Hematopoietic multipotent progenitor cell (in vitro differentiated cells): ENCODE measurements at places on chromosomes 6 and 20.

DNA sequence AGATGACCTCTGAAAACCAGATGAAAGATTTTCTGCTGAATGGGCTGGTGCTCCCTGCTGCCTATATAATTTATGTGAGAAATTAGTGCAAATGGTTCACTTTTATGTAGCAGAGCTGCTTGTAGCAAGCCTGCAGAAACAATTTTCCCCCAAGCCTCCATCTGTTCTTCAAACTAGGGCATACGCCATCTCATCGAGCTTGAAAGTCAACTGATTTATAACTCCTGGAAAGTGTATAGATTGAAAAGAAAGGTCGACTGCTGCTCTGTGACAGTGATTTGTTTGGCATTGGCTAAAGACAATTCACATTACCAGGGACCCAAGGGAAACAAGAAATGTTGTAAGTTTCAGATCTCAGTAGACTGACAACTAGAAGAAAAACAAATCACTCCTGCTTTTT is 93.3 kb downstream of the PACRG start:
- DNase-seq = no peak

DNA sequence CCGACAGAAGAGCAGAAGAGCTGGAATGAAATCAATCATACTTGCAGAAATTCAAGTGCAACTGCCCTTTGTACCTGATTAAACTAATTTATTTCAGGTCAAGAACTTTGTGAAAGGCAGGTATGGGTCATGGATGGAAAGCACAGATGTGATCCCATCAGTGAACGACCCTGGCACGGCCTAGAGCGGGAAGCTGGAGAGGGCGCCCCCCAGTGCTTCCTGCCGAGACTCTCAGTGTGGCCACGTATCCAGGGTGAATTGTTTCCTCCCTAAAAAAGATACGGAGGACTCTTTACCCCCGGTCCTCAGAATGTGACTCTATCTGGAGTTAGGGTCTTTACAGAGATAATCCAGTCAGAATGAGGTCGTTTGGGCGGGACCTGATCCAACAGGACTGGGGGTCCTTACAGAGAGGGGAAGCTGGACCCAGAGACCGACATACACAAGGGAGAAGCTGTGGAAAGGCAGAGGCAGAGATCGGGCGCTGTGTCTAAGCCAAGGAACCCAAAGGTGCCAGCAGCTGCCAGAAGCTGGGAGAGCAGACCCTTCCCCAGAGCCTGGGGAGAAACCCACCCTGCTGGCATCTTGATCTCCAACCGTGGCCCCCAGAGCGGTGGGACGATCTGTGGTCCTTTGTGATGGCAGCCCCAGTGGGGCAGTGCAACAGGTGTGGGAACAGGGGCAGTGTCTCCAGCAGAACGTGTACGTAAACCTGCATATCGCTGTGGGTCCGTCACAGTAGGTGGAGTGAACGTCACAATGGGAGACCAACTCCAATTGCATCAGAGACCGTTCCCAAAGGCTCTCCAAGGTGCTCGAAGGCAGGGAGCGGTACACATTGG is 91.9 kb downstream of the TAF4 start:
- no peak for DNase-seq

GRCh38 chr6:108117427-108118358 is 43.2 kb upstream of the OSTM1 start:
- DNase-seq = peak; percentile 55

DNA sequence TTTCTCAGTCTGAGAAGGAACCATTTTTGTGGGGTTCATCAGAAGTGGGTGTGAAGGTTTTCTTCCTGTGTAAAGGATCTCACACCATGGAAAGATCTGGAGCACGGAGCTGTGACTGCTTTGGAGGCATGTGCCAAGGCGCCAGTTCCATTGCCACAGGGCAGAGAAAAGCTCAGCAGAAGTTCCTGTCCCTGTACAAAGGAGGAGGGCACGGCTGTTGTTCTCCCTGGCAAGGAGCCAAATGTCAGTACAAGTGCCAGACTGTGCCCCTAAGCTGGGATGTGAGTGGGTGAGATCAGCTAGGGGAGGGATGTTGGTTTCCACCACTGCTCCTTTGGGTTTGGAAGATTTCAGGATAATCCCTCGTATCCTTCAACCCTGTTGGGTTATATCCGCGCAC is 117.3 kb downstream of the CRYBG1 start:
- peak; percentile 68 for DNase-seq

DNA sequence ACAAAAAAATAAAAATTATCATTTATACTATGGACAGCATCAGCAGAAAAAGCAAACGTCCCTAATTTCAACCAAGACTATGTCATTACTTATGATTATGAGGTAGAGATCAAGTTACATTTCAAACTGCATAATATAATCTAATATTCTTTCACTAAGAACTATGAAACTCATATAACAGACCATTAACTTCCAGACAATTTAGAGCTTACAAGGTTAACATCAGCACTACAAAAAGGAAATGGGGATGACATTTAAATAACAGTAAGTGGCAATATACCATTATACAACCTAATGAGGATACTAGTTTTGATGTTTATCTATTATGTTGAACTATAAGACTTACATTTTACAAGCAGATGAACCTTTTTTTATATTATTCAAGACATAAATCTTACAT is 261.0 kb upstream of the THEMIS start:
- no peak for DNase-seq

- no peak for DNase-seq
Observed at GRCh38 chr20:64045346-64046011, 4.0 kb downstream of the SOX18 start.

GRCh38 chr6:100300221-100300736 is 164.4 kb downstream of the SIM1 start:
- no peak for DNase-seq

DNA sequence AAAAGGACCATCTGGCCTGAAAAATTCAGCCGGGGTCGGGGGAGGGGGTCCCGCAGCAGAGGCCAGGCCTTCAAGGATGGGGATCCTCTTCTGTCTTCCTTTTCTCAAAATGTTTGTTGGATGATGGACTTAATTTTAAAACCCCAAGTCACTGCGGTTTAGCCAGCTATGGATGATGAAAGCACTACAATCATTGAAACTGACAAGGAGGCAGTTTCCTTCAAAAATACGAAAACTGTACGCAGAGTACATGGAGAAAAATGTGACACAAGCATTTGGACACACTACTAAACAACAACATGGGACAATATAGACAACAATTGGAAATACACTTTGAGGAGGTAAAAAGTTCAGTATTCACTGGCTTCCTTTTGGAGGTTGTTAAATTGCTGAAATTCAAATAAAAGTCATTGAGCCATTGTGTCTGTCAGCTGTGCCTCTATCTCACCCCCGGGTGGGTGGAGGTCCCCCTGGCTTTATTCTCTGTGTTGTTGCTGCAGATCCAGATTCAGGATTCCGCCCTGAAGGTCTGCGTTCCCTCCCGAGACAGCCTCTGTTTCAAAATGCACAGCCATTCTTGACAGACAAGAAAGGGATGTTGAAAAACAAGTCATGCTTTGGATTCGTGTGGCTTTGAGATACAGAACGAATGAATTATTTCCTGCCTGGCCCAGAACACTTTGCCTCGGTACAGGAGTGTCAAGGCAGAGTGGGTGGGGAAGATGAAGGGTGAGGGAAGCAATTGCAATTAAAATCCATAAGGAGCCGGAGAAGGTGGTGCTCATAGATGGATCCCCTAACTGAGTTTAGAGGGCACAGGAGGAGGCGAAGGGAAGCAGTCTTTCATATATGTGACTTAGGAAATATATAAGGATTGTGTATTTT is 118.2 kb downstream of the TTLL2 start:
- DNase-seq = no peak

DNA sequence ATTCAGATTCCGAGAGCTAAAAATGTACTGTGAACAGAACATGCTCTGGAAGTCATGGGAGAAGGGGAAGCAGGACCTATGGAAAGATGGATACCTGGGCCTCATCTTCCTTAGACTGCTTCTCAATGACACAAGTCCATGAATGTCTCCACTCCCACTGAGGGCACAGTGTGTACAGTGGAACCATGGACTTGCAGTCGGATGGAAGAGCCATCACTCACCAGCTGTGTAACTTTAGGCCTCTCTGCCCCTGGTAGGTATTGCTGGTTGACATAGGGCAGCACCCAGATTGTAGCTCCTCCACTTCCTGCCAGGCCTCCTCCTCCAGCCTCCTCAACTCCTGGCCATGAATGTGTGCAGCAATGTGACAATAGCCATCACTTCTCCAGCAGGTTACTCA is 52.5 kb downstream of the MAFB start:
- DNase-seq = no peak

DNA sequence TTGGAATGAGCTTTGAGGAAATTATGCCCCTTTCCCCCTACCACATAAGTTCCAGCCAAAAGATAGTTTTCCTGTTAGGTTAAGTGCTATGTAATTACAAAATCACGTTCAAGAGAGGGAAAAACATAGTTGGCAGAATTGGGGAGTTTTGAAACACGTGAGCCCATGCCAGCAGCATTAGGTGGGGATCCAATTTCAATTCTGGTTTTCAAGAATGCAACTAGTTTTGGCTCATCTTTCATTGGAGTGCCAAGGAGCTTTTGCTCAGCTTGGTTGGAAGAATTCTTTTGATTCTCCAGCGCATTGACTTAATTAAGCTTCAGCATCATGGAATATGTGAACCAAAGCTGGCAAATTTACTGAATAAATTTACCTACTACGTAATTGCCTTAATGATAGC is 95.9 kb downstream of the SAMD5 start:
- no peak for DNase-seq

GRCh38 chr20:19712721-19713260 is 45.3 kb upstream of the RIN2 start:
- DNase-seq = no peak

DNA sequence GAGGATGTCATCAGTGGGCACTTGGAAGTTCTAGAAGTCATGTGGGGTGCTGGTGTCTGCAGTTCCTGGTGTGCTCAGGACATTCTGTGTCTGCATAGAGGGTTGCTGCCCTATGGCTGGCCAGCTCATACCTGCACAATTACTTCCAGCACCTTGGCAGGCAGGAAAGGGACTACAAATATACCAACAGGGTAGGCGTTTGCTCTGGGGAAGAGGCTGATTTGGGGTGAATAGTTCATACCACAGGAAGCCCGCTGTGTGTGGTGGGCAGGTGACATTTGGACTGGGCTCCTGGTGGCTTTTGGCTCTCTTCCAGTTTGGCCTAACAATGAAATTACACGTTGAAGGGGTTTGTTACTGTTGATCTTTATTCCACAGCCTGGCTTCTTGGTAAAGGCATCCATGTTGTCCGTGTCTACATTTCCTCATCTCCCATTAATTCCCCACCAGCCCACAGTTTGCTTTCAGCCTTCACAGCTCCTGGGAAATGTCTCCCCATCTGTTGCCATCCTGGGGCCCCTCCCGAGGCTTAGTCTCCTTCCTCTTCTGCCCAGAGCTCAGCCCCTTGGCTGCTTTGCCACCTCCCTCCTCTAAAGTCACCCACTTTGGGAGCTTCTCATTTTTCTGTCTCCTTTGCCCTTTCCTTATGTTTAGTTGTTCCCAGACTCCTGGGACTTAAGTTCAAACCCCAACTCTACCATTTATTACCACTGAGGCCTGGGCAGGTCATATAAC is 88.1 kb downstream of the RSPH3 start:
- no peak for DNase-seq

- DNase-seq = no peak
Observed at GRCh38 chr6:168117942-168118341, 38.9 kb upstream of the FRMD1 start.

DNA sequence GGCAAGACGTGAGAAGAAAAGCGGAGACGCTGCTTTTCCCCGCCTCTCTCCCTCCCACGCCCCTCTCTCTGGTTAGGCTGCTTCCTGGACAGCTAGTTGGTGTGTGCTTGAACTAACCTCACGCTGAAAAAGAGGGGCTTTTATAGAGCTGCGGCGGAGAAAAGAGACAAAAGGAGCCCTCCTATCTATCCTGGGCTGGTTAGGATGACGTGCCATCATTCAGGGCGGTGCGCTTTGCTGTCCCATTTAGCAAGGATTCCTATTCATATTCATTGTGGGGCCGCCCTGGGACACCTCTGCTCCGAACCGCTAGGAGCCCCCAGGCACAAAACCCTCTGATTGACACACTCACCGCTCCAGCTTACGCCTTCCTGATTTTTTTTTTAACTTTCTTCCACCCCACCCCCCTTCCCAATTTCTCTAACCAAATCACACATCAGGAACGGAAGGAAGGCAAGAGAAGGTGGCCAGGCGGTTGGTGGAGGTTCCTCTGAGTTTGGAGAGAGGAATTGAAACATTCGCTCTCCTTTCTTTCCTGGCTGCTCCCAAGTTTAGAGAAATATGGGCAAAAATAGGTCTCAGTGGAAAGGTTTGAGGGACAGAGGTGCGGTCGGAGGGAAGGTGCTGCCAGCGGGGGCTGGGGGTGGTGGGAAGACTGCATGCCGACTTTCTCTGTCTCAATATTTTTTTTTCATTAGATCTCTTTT is at the start of gene OLIG3:
Gene OLIG3, minus strand, starts transcription at position 114 of the 707 bp plus-strand sequence. CDS start 224 bp downstream, outside the sequence.
- DNase-seq = peak; percentile 24

DNA sequence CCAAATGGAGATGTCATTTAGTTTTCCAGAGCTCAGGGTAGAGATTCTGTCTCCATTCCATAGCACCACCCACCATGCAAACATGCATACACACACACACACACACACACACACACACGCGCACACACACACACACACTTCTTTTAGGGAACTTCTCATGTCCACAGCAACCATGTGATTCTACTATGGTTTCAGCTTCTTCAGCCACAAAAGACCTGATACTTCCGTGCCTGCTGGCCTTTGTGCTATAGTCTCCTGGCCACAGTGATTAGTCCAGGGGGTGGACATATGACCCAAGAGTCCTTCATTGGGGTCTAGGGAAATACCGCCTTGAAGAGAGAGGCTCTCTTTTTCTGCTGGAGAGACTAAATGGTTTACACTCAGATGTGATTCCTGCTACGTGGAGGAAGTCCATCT is 53.5 kb downstream of the CARMIL1 start:
- peak; percentile 70 for DNase-seq

- DNase-seq = no peak
Observed at GRCh38 chr6:75975904-75976303, 96.6 kb downstream of the IMPG1 start.

- DNase-seq = peak; percentile 41
Observed at GRCh38 chr6:73579851-73580246, 59.0 kb upstream of the EEF1A1 start.

GRCh38 chr6:67200626-67201403 is 1434.3 kb upstream of the ADGRB3 start:
- DNase-seq = no peak

GRCh38 chr20:1657556-1658334 is at the start of gene SIRPG:
TSS of gene SIRPG (minus strand) at chr20:1657779. CDS start at chr20:1657714, 65 bp downstream.
- DNase-seq = no peak

DNA sequence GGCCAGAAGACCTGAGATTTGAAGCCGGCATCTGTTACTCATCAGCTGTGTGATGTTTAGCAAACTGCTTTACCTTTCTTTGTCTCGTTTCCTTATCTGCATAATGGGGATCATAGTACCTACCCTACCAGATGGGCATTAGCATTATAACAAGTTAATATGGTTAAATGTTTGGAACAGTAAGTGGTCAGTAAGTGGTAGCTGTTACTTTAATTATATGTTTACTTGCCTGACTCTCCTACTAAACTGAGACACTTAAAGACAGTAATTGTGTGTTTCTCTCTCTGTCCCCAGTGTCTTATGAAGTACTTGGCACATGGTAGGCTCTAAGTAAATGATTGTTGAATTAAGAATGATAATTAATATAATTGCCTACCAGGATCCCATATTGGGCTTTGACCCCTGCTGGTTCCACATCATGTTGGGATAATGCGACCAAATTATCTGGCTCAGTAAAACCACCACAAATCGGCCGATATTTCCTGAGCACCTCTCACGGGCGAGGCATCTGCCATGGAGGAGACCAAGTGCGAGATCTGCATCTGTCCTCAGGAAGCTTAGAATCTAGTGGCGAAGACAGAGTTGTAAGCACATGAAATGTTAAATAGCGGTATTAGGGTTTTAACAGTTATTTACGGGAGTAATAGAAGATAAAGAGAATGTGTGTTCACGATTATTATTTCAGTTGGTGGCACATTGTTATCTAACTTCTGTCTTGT is 31.4 kb downstream of the PTK7 start:
- DNase-seq = no peak
